GM18507 (cell line): ENCODE measurements at places on chromosomes 5 and 9.

- no peak for DNase-seq
Observed at GRCh38 chr9:14869671-14870070, 40.6 kb downstream of the FREM1 start.

DNA sequence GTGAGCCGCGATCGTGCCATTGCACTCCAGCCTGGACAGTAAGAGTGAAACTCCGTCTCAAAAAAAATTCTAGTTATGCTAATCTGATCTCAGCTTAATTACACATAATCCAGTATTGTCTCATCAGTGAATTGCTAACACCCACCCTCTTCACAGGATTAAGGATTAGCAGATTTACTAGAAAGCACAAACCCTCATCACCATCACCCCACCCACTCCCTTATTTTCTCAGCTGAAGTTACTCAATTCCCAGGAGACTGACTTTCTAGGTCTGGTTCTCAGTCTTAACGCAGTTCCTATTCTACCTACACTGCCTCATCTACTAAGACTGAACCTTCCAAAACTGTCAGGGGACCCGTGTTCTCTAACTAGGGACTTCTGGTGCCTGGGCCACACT lies 9.0 kb downstream of the TOR1B start:
- DNase-seq = no peak

DNA sequence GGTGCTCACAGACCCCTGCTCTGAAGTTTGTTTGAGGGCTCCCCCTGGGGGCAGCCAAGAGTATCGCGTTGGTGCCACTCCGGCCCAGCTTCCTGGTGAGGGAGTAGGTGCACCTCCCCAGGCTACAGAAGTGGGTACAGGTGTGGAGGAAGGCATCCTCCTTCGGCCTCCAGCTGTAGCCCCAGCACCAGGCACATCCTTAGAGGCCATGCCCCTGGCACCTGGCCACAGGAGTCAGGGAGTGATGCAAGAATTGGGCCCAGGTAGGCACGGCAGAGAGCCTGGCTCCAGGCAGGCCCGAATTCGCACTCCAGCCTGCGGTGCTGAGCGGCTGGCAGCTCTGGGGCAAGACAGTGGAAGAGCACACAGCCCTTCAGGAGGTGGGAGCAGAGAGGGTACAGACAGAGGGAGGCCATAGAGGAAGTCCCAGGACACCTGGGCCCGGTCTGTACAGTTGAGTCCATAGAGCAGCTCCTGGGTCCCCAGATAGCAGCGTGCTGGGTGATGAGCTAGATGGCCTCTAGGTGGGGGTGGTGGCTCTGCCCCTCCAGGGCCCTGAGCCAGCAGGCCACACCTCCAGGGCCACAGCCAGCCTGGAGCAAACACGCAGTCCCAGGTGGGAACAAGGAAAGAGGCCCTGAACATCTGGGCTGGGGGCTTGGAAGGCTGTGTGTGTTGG lies 2.4 kb downstream of the SAPCD2 start:
- DNase-seq = peak; percentile 77

DNA sequence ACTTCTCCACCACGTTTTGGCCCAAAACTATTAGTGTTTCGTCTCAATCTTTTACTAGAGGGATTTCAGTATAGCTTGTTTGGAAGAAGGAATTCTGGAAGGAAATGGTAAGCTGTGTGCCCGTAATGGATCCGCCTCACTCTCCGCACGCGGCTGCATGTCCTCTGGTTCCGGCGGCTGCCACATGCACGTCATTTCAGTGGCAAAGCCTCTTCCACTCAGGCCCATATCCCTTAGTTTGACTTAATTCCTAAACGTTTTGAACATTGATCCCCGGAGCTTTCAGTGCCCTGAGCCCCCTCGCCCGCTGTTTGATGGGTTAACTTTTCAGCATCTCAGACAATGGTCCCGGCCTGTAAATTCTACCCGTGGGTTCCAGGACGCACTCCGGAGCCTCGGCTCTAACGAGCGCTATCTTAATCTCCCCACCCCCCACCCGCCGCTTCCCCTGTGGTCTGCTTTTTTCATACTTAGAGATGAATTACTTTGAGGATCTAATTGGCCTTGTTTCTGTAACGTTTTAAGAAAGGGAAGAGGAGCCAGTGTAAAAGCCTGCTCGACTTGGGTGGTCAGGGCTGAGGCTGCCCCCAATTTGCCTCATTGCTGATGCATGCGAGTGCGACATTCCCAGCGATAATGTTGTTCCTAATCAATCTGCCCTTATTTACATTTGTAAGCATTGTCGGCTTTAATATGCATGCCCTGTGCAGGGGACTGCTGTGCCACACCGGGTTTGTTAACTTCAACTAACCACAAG lies 4.6 kb downstream of the PTCH1 start:
- no peak for DNase-seq

GRCh38 chr9:75083188-75083970 lies 4.6 kb downstream of the NMRK1 start:
- no peak for DNase-seq
